ENCODE measurements at places on chromosomes 5 and 9.
A peak's percentile ranks its signal among the peaks of the same experiment; 100 is the strongest.

DNA sequence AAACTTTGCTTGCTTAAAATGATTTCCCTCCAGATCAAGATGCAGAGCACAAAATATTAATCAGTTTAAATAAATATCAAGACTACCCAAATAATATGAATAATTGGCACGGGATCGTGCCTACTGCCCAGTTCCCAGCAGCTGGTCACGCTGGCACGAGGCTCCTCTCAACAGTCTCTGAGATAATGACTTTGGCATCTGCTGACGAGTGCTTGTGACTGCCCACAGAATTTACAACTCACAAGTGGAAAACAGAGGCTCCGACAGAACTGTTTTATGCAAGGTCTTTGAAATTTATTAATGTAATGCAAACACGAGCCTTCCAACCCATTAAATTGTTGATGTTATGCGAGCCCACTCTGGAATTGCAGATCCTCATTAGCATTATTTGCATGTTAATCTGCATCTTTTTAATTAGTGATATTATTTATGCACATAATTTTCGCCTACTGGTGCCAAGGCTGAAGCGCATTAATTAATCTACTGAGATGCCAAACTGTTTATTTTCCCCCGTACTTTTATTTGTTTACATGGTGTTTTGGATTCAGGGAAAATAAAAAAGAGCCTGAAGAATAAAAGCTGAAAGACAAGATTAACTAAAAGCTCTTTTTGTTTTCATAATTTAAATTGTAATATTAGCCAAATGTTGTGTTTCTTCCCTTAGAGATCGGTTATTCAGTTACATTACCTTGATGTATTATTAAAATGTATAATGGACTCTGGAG, 369.3 kb upstream of the IRX1 start:
- DNase-seq: no peak

DNA sequence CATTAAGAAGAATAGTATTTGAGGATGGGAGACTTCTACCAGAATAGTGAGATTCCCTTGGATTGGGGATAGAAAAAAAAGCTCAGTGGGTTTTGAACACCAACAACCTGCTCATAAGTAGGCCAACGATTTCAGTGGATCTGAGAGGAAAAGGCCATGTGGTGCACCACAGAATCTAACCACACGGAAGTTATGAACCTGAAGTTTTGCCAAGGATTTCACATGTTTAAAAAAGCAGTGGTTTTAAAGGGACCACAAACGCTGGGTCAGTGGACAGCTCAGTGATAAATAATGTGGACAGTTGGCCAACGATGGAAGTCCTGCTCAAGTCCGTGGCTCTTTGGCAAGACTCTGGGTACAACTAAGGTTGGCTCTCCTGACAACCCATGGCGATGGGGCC, 107.2 kb upstream of the TXNDC8 start:
- no peak for DNase-seq

DNA sequence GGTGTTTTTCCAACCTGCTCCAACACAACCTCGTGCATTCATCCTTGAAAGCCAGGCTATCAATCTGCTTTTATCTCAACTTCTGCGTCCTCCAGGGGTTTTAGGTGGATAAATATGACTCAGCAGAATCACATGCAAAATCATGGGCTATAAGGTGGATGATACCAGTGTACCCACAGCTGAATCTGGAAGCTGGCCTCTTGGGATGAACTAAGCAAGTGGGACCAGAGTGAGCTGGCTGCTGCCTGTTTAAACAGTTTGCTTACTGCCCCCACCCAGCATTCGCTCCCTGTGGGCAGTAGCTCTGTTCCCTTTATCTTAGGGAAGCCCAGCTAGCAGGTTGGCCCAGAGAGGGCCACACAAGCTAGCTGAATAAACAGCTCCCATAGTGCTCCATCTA, 194.0 kb downstream of the CRB2 start:
- DNase-seq: no peak

DNA sequence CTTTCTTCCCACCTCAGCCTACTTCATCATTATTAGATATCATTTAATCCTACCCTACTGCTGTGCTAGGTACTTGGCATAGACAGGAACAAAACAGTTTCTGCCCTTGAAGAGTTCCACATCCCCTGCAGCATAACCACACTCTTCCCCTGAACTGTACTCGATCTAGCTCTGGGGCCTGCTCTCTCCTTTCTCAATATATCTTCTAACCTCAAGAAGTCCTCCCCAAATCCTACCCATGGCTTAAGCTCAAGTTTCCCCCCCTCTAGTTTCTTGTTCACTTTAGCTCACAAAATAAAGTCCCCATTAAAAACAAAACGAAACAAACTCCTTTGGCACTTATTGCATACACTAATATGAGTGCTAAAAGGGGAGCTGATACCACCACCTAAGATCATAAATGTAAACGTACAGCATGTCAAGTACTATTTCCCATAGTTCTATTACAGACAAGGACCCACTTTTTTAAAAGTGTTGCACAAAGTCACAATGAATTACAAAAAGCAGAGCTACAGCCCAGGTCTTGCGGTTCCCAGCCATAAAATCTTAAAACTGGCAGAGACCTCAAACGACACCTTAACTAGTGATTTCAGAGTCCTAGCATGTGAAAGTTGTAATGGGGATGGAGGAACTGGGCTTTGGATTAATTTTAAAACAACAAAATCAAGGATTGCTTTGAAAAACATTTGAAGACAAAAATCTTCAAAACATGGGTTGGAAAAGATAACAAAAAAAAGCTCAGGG, 80.7 kb downstream of the PTPDC1 start:
- DNase-seq: no peak

- DNase-seq: no peak
These were observed 60.1 kb downstream of the FAM174A start for GRCh38 chr5:100595152-100595811.

- no peak for DNase-seq
These were observed 344.2 kb upstream of the CYLC2 start for GRCh38 chr9:102650896-102651295.

GRCh38 chr5:137565450-137565849, 66.3 kb upstream of the SPOCK1 start:
- no peak for DNase-seq

DNA sequence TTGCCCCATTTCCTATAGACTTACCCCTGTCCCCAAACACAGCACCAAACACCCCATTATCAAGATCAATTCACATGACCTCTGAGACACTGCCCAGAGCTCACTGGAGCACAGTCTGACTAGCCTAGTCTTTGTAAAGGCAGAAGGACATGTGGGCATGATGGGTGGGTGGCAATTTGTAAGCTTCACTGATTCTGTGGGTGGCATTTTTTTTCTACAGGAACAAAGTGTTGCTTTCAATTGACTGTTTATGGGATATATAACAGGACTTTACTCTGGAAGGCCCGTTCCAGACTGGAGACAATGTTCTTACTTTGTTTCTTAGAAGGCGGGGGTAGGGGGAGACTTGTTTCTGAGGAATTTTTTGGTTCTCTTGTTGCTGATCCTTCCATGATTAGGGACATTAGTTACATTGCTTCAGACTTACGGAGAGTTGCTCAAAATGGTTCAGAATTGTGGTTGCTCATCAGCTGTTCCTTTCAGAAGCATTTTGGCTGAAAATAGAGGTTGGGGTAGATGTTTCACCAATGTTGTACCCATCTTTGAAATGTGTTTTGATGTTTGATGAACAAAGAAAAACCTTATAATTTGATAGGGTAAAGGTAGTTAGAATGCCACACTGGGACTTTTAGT, 20.2 kb downstream of the NNT start:
- DNase-seq: no peak

- no peak for DNase-seq
These were observed 14.0 kb downstream of the GRHPR start for GRCh38 chr9:37436540-37436939.

DNA sequence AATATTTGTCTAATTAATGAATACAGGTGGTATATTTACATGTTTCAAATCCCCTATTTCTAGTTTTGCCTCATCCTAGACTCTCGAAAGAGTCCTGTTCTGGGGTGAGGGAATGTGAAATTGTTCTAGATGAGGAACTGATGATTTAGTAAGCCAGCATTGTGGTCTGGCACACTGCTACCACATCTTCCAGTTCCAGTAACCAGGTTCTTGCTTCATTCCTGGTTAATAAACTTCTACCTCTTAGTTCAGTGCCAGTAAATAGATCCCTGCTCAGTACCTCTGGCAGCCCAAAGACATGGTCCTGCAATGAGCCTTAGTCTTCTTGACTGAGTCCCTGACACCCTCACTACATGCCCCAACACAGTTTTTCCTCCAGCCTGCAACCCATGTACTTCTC, 207.7 kb downstream of the SREK1 start:
- no peak for DNase-seq

DNA sequence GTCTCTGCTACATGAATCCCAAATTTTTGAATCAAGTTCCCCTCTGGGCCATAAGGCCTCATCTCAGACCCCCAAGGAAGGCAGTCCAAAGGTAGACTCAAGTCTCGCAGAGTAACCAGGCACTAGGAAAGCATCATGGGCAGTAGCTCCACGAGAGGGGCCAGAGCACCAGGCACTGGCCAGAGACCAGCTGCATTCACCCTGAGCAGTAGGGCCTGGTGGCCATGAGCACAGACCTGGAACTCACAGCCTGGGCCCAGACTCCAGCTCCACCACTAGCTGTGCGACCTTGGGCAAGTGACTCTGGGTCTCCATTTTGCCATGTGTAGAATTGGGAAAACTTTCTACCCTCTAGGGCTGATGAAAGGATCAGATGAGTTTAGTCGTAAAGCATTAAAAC, 28.5 kb downstream of the NANS start:
- DNase-seq: no peak

- peak; percentile 9 for DNase-seq
These were observed 1.5 kb downstream of the GGTA1 start for GRCh38 chr9:121498150-121498486.

DNA sequence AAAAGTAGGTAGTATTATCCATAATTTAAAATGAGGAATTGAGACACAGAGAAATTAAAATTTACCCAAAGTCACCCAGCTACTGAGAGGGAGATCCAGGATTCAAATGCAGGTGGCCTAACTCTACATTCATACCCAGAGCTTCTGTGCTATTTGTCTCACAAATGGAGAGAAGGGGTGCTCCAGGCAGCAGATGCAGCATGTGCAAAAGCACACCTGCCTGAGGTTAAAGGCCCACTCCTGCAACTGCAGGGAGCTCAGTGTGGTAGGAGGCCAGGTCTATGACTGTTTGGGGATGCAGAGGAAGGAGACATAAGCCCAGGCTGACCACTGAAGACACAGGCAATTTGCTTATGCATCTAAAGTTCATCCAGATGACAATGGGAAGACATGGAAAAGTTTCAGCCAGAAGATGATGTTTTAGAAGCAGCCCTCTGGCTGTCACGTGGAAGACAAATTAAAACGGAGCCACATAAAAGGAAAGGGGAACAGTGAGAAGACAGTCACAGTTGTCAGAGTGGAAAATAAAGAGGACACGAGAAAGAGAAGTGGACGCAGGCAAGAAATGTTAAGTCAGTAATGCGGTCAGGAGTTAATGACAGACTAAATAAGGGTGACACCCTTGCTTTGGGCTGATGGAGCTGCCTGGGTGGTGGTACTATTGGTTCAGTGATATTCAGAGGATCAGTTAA, 214.7 kb downstream of the EBF1 start:
- no peak for DNase-seq

GRCh38 chr9:122779181-122779580, 9.6 kb upstream of the OR5C1 start:
- DNase-seq: no peak

GRCh38 chr5:53476531-53477480, 3.6 kb upstream of the FST start:
- DNase-seq: no peak
